ENCODE measurements at places on chromosomes 3 and 15. TPM values are rescaled to one million over a fixed set of nuclear protein-coding genes. Genes with fewer than 3 reads are reported as not detected.

GRCh38 chr3:131772269-131773026, 262.4 kb downstream of the CPNE4 start:
- no peak for DNase-seq

- DNase-seq, result no peak
Measured at GRCh38 chr3:46746711-46747110, 29.0 kb upstream of the PRSS50 start.

DNA sequence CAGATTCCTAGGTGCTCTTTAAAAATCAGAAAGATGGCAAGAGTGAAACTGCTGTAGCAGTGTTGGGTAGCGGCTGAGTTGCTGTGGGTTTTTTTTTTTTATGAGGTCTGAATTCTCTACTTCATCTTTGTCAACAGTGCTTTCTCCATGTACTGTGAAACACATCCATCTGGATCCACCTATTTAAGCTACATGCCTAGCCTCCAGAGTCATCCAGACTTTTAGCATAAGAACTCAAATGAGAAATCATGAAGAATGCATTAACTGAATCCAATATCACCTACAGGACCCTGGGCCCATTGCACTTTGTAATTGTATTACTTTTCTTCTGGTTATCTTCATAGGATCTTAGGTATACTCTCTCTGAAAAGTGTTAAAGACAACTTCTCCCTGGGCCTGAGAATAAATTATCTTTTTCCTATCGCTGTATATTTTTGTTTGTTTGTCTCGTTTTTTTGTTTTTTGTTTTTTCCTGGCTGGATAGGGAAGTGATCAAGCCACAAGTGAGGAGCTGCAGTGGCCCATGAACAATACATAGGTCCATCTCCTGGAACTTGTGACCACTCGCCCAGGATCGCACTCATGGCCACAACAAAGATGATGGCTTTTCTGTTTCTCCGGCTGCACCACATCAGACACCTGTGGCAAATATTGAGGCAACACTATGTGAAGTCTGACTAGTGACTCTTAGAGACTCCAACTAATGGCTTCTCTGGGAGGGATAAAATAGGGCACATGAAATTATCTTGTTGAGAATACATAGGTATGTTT, 609.9 kb upstream of the AGTR1 start:
- no peak for DNase-seq

Gene CCRL2
- total RNA-seq, result 0.28 TPM

- DNase-seq, result no peak
Measured at GRCh38 chr15:51286816-51287215, 51.6 kb downstream of the CYP19A1 start.

DNA sequence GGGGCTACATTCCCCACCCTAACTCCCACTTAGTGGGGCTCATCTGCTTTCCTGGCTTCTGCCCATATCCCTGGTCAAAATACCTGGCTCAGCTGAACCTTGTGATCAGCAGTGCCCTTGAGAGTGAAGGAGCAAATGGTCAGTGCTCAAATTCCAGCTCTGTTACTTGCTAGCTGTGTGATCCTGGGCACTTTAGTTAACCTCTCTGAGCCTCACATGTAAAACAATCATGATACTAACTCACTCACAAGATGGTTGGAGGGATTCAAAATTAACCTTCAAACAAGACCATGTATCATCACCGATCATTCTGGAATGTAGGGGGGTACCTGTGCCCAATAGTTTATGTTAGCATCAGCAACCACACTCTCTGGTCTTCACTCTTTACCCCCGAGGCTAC, 325.6 kb upstream of the TLE3 start:
- no peak for DNase-seq

Gene PLA1A
- not detected for total RNA-seq

DNA sequence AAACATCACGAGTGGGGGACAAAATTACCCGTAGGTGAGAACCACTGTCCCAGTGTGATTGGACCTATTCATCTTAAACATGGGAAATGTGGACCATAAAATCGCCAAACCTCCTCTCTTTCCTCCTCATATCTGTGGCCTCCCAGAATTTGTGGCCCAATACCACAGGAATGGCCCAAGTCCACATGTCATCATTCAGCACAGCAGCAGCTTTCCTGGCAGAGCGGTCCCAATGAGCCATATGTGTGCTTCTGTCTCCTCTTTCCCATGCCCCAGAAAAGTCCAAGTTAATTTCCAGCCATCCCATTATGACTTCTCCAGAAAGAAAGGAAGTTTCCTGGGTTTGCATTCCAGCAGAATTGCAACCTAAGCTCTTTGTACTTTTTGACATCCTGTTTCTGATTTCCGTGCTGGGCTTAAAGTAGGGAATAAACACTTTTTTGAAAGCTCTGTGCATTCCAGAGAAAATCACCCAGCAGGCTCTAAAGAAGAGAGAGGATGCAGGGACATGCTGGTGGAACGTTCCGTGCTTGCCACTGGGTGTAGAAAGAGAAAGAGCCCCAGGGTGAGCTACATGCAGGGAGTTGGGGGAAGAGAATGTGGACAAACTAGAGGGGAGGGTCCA, 259.4 kb upstream of the PROK2 start:
- no peak for DNase-seq

DNA sequence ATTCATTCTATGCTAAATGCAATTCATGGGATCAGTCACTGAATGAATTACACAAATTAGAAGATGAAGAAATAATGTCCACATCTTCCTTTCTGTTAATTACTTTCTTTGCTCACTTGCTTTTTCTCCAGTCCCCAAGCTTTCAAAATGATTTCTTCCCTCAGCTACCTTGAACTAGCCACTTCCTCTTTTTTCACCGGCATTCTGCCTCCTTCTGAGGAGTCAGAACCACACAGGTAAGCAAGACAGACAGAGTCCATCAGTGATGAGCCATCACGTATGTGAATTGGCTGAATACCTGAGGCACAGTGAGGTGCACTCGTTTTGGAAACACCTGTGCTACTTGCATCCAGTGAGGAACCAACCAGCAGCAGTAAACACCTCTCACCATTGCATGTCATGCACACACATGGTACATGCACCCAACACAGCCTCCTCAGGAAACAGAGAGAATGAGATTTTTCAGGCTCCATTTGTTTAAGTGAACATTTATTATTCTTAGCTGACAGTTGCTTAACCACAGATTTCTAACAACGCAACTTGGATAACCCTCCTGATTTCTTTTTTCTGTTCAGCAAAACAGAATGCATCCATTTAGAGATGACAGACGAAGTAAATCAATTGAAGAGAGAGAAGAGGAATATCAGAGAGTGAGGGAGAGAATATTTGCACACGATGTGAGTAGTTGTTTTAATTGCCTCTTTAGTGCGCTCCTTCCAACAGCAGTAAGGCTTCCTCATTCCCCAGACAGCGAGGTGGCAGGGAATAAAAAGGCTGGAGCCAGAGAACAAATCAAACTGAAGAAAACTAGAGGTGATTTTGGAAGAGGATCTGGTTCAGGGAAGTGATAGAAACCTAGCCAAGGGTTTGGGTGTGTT, 69.3 kb downstream of the ARPP21 start:
- DNase-seq, result no peak

DNA sequence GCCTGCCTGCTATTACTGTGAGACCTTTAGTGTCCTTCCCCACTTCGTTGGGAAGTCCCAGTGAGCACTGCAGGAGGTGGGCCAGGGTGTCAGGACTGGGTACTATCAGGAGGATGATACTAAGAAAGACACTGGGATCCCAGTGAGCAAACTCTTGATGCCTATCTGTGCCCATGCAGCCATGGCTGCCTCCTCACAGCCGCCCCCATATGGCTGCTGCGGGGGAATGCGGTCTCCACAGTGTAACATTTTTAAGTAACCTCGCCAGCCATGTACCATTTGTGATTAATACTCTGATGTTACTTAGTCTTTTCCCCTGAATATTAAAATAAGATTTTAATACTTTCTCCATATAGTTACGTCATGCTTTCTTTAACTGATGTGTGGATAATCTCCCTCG, 312.2 kb downstream of the RYR3 start:
- DNase-seq, result no peak

DNA sequence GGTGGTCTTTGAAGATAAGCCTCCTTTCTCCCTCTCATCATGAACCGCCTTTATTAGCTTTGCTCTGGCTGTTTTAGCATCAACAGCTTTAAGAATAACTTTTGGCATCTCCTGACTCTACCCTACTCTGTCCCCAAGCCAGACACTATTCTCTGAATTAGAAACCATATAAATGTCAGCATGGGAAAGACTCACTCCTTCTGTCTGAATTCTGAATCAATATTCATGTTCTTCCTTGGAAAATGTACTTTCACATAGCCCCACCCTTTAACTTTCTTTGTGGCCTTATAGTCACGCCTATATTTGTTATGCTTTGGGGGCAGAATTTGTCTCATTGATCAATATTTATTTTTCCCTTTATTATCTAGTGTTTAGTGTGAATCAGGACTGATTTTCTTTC, 131.7 kb upstream of the NR2E3 start:
- DNase-seq, result no peak

- peak; percentile 26 for DNase-seq
Measured at GRCh38 chr3:134650431-134651346, at the start of gene KY. Gene KY (minus strand): TSS chr3:134651022. CDS start chr3:134650960, 62 bp downstream.

DNA sequence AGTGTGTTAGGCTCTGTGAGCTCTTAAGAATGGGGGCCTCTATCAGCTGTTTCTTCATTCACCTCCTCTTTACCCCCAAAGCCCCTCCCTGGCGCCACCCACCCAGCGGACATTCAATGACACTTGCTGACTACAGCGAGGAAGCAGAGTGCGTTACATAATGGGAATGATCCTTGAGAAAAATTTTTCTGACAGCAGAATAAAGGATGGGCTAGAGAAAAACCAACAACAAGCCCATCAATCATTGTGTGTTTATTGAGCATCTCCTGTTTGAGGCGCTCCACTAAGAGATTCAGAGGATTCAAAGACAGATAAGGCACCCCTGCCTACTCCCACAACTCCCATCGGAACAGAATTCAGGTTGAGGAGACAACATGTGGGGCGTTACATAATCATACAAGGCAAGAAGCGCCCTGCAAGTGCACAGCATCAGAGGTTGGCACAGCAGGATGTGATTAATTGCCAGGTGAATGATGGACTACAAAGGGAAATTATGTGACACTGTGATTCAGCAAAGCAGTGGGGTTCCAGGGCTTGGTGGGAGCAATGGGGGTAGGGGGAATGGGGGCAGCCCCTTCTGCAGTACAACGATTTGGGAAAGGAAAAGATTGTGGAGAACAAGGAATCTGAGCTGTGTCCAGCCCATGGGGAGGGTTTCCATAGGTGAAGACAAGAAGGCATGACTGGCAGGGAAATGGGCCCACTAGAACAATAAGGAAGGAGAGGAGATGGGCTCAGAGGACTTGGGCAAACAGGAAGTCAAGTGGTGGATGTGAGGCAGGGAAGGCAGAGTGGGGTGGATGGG, 141.3 kb upstream of the ATP2B2 start:
- no peak for DNase-seq

Gene SMCO1
- total RNA-seq, result not detected

Gene MB21D2
- 46.4 TPM for total RNA-seq

DNA sequence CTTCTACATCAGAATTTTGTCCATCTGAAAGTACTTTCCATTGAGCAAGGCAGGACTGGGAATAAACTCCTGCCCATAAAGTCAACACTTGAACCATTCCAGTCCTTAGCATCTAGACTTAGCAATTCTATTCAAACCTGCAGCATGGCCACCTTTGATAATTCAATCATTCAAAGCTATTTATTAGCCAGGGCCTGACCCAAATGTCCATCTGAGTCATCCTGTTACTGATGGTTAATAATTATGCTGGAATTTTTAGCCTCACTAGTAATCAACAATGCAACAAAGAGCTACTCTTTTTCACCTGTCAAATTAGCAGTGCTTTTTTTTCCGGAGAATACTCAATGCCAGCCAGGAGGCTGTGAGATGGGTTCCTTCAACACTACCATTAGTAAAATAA, 72.7 kb upstream of the SNRK start:
- no peak for DNase-seq

- peak; percentile 97 for DNase-seq
Measured at GRCh38 chr3:71111784-71112440, 471.6 kb downstream of the FOXP1 start.

- DNase-seq, result no peak
Measured at GRCh38 chr3:65334045-65334665, 646.4 kb upstream of the ADAMTS9 start.

GRCh38 chr15:88383354-88383753, 83.8 kb downstream of the MRPL46 start:
- DNase-seq, result no peak

GRCh38 chr3:27349832-27350231, 19.4 kb downstream of the NEK10 start:
- no peak for DNase-seq

Gene PCOLCE2
- total RNA-seq, result 0.56 TPM

GRCh38 chr3:54619531-54619930, 308.3 kb downstream of the LRTM1 start:
- no peak for DNase-seq

GRCh38 chr15:79310612-79310984, 314 bp upstream of the TMED3 start:
- DNase-seq, result peak; percentile 21

- DNase-seq, result peak; percentile 100
Measured at GRCh38 chr3:138774529-138775253, 60.0 kb downstream of the PIK3CB start.

DNA sequence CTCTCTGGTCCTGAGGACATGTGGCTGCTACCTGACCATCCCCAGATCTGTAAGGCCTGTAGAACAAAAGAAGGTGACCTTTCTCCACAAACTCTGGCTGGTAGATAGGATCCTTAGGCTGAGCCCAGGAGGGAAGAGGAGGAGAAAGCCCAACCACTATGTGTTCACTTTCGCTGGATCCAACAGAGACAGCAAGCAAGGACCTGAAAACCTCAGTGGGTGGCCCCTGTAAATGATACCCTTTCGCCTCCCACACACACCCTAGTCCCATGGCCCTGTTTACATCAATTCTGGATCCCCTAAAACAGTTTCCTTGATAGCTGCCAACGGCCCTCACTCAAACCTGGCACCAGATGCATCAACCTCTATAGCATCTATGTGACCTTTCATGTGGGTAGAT, 22.4 kb downstream of the CCDC12 start:
- no peak for DNase-seq

GRCh38 chr3:55597641-55598040, 110.5 kb upstream of the WNT5A start:
- no peak for DNase-seq

Gene TEX9
- 1.4 TPM for total RNA-seq

DNA sequence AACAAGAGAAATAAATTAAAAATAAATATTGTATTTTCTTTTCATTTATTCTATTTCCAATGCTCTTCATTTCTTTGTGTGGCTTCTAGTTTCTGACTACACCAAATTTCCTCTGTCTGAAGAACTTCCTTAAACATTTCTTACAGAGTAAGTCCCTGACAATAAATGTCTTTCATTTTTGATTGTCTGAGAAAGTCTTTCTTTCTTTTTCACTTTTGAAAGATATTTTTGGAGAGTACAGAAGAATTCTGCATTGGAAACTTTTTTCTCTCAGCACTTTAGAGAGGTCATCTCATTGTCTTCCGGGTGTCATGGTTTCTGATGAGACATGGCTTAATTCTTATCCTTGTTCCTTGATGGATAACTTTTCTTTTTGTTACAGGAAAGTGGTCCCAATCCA, 119.6 kb downstream of the MOBP start:
- DNase-seq, result no peak

GRCh38 chr15:31150732-31151231, 49.3 kb upstream of the TRPM1 start:
- DNase-seq, result no peak
